WTC11 (cell line): ENCODE measurements at places on chromosomes 12 and 14. TPM values are rescaled to one million over a fixed set of nuclear protein-coding genes. Genes with fewer than 3 reads are reported as not detected.

DNA sequence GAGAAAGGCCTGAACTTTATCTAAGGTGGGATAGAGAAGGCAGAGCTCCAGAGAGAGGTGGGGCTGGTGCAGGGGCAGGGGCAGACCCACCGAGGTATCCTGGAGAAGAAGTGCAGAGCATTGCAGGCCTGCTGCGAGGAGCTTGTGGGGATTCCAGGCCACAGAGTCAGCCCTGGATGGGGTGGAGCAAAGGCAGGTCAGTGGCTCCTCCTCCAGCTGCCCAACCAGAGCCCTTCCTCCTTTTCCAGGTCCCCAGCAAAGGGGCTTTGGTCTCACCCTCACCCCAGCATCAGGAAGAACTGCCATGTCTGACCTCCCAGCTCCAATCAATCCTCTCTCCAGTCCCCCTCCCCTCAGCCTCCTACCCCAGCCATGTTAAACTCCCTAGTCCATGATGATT, 19.8 kb upstream of the ZNF740 start:
- no peak overlapping the region for H3K4me3 ChIP-seq
- no peaks in the 10 kb centered on the region for H3K36me3 ChIP-seq
- H3K27ac ChIP-seq, result no peak overlapping the region
- DNase-seq, result no peak
- peaks cover 66% of the 10 kb centered on the region for H3K27me3 ChIP-seq

DNA sequence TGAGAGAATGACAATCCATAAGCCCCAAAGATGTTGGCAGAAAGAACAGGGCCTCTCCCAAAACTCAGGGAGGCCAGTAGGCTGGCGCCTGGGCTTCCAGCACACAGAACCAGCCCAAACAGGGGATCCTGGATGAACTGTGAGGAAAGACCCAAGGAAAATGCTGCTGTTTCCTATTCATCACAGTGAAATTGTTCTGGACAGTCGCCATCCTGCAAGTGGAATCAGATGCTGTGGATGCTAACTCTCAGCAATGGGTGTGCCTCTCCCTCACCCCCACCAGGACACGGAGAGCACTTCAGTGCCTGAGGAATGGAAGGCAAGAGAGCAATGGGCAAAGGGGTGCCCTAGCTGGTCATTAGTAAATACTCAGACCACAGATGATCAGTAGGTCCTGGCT, 80.8 kb downstream of the ANO2 start:
- DNase-seq, result no peak
- H3K4me3 ChIP-seq, result no peak overlapping the region
- H3K27me3 ChIP-seq, result peaks cover 6% of the 10 kb centered on the region
- H3K36me3 ChIP-seq, result no peaks in the 10 kb centered on the region; the same call in 1 of the 2 replicates
- H3K27ac ChIP-seq, result no peak overlapping the region

DNA sequence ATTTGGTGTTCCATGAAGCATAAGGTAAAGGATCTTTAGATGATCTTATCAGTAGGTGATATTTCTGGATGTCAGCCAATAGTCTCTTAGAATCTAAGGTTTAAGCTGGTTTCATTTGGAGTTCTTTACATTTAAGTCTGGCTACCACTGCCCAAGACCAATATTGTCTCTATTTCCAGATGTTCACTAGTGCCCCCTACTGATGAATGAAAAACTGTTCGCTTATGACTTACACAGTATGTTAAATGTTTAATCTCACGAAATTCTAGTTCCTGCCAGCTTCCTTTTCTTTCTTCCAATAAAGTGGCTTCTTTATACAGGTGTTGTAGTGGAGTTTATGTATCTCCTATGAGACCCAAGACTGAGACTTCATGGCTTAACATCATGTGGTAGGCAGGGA, 31.8 kb upstream of the MIS18BP1 start:
- peaks cover 73% of the 10 kb centered on the region for H3K27me3 ChIP-seq
- no peak overlapping the region for H3K27ac ChIP-seq
- H3K4me3 ChIP-seq, result no peak overlapping the region
- H3K4me1 ChIP-seq, result no peaks in the 10 kb centered on the region
- peaks cover 22% of the 10 kb centered on the region for H3K36me3 ChIP-seq
- no peak for DNase-seq

GRCh38 chr12:122227341-122227740, 1.5 kb upstream of the DIABLO start:
- no peak for DNase-seq
- H3K27ac ChIP-seq, result no peak overlapping the region
- H3K4me3 ChIP-seq, result peak overlapping the region; percentile 60

GRCh38 chr14:90421632-90422020, 24.8 kb downstream of the CALM1 start:
- H3K27ac ChIP-seq, result no peak overlapping the region
- no peaks in the 10 kb centered on the region; the same call in 1 of the 2 replicates for H3K27me3 ChIP-seq
- H3K4me3 ChIP-seq, result no peak overlapping the region
- H3K4me1 ChIP-seq, result peaks cover 19% of the 10 kb centered on the region
- no peak for DNase-seq

GRCh38 chr14:60233891-60234290, 15.1 kb upstream of the PPM1A start:
- no peak overlapping the region for H3K4me3 ChIP-seq
- H3K27me3 ChIP-seq, result no peaks in the 10 kb centered on the region
- peaks cover 17% of the 10 kb centered on the region for H3K36me3 ChIP-seq
- no peak for DNase-seq
- no peak overlapping the region for H3K27ac ChIP-seq

DNA sequence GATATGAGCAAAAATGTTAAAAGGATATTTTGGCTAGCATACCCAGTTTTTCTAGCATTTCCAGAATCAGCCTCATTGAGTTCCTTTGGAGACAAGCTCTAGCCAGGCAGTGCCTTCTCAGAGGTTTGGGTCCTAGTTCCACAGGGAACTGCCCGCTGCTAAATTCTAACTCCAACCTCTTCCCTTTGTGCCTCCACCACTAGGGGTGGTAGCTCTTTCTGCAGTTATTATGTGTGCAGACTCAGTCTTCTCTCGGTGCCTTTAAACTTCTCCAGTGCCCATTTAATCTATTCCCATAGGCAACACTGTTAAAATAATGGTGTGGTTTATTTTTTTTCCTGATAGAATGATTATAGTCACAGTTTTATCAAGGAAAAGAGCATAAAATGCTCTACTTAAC, 21.5 kb upstream of the SLC25A3 start:
- H3K36me3 ChIP-seq, result no peaks in the 10 kb centered on the region
- no peak for DNase-seq
- H3K4me3 ChIP-seq, result no peak overlapping the region
- H3K4me1 ChIP-seq, result no peaks in the 10 kb centered on the region
- no peaks in the 10 kb centered on the region for H3K27me3 ChIP-seq
- H3K27ac ChIP-seq, result no peak overlapping the region

DNA sequence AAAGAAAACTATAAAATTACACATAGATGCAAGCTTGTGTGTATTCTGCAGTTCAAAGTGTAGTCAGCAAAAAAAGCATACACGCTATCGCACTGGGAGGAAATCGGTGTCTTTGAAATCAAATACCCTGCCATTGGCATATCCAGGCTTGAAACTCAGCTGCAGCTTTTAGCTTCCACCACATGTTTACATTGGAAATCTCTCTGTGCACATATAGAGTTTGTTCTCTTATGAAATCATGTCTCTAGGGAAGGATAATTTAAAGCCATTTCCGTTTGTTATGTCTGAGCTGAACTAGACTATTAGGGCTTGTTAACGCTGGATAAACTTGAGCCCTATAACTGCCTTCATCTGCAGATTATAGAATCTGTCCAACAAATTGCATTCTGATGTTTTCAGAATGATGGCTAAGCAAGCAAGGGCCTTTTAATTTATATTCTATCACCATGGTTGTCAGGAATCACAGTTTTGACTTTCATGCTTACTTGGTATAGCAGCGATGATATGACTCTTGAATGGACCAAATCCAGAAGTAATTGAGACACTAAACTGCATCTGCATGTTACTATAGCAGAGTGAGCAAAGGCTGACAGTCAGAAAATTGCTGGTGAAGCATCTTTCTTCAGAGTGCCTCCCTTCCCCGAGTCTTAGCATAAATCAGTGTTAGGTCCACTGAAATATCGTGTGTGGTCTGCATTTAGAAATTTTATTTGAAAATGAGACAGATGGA, 442.8 kb downstream of the ZFP36L1 start:
- H3K27ac ChIP-seq, result no peak overlapping the region
- peaks cover 5% of the 10 kb centered on the region for H3K27me3 ChIP-seq
- peaks cover 13% of the 10 kb centered on the region for H3K36me3 ChIP-seq
- no peak overlapping the region for H3K4me3 ChIP-seq
- no peak for DNase-seq

Gene PROX2
- 0.04 to 0.27 TPM in 2 of 3 replicates, not detected in the other for total RNA-seq
